A549 treated with DMSO at 1 μM for 4 hours (cell line): ENCODE measurements at places on chromosomes 7 and 10. TPM values are rescaled to one million over a fixed set of nuclear protein-coding genes. Genes with fewer than 3 reads are reported as not detected.

SNCG gene
- 6.6 to 12.9 TPM (median 11.5 TPM) in 5 replicates for total RNA-seq

CYP2C19 gene
- not detected in 5 replicates for total RNA-seq

CYP3A5 gene
- 1.4 to 2.2 TPM (median 1.5 TPM) in 5 replicates for total RNA-seq

FANK1 gene
- 2.9 to 5.7 TPM (median 4.2 TPM) in 5 replicates for total RNA-seq

CRYGN gene
- total RNA-seq: not detected in 5 replicates

SPDYE5 gene
- total RNA-seq: not detected in 5 replicates
